ENCODE measurements at places on chromosomes 1 and 21. TPM values are rescaled to one million over a fixed set of nuclear protein-coding genes. Genes with fewer than 3 reads are reported as not detected.
A peak's percentile ranks its signal among the peaks of the same experiment; 100 is the strongest.

GPR25 gene
- total RNA-seq, result not detected

LCE1B gene
- not detected for total RNA-seq

GRCh38 chr21:22965455-22966135 lies 1967.4 kb downstream of the NCAM2 start:
- DNase-seq, result no peak
- peak overlapping the region; percentile 96 for H3K27ac ChIP-seq
- H3K4me3 ChIP-seq, result no peak overlapping the region
- no peaks in the 10 kb centered on the region for H3K36me3 ChIP-seq
- no peaks in the 10 kb centered on the region for H3K27me3 ChIP-seq
- H3K4me1 ChIP-seq, result peaks cover 7% of the 10 kb centered on the region

- peaks cover 45% of the 10 kb centered on the region for H3K4me1 ChIP-seq
- no peaks in the 10 kb centered on the region for H3K36me3 ChIP-seq
- H3K27ac ChIP-seq, result no peak overlapping the region
- H3K27me3 ChIP-seq, result no peaks in the 10 kb centered on the region
- H3K4me3 ChIP-seq, result no peak overlapping the region
Measured at GRCh38 chr1:91784191-91784590, 101.8 kb downstream of the TGFBR3 start.

All from mesothelial cell of epicardium (in vitro differentiated cells).